Calu3 (cell line): ENCODE measurements at places on chromosomes 3 and 15. TPM values are rescaled to one million over a fixed set of nuclear protein-coding genes. Genes with fewer than 3 reads are reported as not detected.

- no peak for DNase-seq
These were observed 73.9 kb upstream of the OXTR start for GRCh38 chr3:8843347-8843746.

- DNase-seq: no peak
These were observed 13.5 kb upstream of the TSC22D2 start for GRCh38 chr3:150394606-150395005.

DNA sequence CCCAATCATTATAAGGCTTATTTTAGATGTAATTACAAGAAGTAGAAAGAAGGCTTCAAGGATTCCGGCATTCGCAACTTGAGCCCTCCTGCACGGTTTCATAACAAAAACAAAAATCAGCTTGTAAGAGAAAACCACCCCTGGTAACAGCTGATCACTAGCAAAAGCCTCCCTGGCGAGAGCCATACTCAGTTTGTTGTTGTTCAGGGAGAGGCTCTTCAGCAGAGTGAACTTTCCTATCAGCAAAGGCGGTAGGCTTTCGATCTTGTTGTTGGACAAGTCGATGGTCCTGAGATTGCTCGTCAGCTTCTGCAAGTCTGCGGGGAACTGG lies 710 bp downstream of the LRRC57 start:
- no peak for DNase-seq

DNA sequence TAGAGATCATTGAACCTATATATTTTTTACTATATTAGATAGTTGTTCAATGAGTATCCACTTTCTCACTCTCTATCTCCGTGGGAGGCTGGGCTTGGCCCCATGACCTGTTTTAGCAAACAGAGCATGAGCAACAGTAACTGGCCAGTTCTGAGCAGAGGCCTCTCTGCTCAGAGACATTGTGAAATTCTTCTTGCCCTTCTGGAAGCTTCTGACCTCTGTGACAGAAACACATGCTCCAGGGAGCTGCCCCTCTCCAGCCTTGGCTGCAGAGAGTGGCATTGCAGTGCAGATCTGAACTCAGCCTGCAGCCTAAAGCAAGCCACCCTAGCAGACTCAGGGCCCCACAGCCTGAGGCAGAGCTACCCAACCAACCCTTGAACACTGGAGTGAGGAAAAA lies 20.5 kb downstream of the FAM240A start:
- DNase-seq: no peak

DNA sequence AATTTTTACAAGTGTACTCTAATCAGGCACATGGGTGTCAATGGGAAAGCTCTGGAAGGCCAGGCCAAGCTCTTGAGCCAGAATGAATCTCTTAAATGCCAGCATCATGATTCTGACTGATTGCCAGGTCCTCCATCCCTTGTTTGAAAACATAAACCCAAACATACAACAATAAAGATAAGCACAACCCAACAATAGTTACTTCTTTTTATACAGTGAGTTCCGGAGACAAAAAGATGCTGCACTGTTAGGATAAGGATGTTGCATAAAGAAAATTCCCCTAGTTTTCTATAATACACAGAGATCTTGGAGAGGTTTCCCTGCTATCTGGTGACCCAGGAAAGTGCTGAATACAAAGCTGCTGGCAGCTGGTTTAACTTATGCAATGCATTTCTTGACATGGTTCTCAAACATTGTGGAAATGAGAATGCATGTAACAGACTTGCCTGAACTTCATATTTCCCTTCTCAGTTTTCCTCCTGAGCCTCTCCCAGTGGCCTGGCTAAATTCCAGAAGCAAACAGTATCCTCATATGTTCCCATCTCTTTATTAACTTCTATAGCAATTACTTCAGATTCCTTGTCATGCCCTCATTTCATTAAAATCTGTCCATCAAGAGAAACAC lies 180.1 kb upstream of the PRICKLE2 start:
- no peak for DNase-seq

DNA sequence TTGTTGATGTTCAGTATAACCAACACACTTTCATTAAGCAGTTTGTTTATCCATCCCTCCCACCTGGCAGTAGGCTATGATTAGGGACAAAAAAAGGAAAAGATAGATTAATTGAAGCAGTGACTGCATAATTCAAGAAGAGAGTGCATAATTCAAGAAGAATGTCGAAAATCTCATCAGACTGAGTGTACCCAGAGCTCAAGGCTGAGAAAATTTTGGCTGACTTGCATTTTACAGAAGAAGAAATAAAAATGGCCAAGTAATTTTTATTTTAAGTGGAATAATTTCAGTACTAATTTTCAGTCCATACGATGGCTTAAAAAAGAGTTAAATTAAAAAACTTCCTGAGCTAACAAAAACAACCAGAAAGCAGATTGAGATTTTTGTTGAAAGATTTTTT lies 145.4 kb upstream of the LRRFIP2 start:
- DNase-seq: no peak

- DNase-seq: no peak
These were observed 23.8 kb upstream of the RPL29 start for GRCh38 chr3:52019352-52020080.

DNA sequence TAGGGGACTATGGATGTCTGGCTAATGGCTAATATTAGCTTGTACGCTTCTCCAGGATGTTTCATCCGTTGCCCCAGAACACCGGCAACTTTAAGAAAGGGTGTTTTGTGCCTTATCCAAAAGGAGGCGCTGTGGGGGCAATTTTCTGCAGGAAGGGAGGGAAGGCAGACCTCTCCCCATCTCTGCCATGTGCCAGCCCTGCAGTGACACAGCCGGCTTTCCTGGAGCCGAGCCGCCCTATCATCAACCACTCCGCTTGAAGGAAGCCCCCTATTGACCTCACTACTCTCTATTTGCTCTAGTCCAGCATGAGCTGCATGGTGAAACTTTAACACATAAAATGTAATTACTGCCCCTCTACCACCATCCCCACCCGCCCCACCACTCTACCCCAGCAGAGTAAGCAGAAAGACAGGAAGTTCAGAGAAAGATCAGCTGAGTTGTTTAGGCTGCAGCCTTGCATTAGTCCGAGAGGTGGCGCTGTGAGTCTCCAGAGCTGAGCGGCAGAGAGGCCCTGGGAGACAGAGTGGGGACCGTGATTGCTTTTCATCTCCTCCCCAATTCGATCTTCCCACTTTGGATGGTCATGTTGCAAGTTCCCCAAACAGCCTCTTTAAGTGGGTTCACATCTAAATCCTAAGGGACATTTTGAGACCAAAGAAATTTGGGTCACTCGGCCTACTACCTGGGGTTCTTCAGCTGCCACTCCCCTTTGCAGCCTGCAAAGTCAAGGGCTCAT lies 24.5 kb upstream of the RAD18 start:
- DNase-seq: peak; percentile 56

- no peak for DNase-seq
These were observed 7.6 kb downstream of the NIPA2 start for GRCh38 chr15:22846073-22846472.

DNA sequence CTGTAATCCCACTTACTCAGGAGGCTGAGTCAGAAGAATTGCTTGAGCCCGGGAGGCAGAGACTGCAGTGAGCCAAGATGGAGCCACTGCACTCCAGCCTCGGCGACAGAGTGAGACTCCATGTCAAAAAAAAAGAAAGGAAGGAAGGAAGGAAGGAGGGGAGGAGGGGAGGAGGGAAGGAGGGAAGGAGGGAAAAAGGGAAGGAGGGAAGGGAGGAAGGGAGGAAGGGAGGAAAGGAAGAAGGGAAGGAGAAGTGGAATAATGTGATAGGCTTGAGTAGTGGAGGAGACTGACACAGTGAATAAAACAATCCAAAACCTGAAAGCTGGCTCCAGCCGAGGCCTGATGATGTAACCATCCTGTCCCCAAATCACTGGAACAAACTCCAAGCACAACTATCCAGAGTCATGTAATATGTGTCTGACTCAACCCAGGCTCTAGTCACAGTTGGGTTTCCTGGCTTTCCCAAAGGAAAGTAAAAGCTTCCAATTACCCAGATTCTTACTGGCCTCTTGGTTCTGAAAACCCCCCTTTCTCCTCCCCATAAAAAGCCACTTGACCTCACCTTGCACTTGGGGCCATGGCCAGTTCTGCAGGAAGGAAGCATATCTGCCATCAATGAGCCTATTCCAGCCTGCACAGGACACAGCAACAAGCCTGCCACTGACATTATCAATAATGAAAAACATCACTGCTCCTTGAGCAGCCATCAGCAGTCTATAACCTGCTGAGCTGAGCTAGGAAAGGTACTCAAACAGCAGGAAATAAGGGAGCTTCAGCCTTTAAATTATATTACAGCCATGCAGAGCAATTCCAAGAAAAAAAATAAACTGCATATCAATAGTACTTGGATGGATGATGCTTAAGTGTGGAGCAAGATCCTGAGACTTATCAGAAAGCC lies 48.3 kb downstream of the MB21D2 start:
- no peak for DNase-seq

DNA sequence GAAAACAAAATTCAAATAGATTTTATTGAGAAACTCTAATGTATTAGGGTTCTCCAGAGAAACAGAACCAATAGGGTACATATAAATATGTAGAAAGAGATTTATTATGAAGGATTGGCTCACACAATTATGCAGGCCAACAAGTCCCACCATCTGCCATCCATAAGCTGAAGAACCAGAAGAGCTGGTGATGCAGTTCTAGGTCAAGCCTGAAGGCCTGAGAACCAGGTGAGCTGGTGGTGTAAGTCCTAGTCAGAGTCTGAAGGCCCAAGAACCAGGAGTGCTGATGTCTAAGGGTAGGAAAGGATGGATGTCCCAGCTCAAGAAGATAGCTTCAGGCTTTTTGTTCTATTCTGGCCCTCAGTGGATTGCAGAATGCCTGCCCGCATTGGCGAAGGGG lies 2.6 kb upstream of the NFKBIZ start:
- no peak for DNase-seq

GRCh38 chr3:14574183-14574582 lies 34.0 kb upstream of the GRIP2 start:
- DNase-seq: no peak

DNA sequence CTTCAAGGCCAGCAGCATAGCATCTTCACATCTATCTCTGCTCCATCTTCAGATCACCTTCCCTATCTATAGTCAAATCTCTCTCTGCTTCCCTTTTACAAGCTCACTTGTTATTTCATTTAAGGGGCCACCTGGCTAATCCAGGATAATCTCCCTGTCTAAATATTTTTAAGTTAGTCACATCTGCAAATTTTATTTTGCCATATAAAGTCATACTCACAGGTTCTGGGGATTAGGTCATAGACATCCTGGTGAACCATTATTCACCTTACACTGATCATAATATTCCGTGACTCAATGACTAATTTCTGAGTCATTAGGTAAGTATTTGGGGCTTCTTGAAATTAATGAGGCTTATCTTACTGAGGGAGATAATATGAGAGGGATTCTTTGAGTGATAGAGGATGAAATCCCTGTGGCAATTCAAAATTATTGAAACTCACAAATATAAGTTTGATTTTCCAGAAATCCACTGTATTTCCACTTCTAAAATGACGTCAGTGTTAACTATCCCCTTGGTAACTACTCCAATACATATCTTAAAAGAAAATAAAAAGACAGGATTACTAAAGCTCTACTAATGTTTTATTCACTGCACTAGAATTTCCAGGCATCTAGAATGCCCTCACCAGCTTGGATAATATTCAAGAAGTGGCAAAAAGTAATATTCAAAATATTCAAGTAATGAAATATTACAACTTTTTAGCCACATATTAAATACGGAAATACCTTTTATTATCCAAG lies 93.7 kb upstream of the RBMS3 start:
- DNase-seq: no peak

DNA sequence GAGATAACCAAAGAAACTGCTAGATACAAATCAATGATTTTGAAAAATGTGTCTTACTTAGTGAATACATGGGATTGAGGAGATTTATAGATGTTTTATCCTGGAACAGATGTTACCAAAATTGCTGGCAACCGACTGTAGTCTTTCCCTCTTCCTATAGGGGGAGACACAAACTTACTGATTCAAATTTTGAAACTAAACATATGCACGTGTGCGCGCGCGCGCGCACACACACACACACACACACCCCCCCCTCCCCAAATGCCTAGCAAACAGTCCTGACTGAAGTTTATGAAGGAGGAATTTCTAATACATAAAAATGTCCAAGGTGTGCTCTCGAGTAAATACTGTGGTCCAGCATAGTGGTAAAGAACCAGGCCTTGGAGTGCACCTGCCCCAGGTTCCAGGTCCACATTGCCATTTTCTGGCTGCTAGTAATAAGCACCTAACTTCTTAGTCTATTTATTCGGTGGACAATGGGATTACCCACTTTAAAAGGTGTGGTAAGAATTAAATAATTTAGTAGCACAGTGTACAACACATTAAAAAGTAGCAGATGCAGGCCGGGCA lies 18.5 kb upstream of the C3orf62 start:
- DNase-seq: no peak

DNA sequence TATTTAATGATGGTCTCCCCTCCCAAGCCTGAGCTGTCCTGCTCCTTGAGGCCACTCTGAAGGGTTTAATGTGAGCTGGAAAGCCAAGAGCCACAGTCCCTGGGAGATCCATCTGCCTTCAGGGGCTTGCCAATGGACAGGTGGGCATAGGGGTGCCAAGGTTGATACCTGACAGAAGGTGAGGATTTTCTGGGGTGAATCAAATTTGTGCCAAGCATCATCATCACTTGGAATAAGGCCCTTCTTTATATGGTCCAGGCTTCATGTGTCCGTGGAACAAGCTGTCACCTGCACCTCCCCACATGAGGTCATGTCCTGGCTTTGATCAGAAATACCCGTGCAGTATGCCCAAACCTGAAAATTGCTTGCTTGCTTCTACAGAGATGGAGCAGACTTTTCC lies 71.9 kb upstream of the CTNNB1 start:
- DNase-seq: no peak

GRCh38 chr3:37772773-37773354 lies 88.8 kb upstream of the CTDSPL start:
- no peak for DNase-seq

- no peak for DNase-seq
These were observed 792.3 kb downstream of the AGBL1 start for GRCh38 chr15:86871964-86872363.

DNA sequence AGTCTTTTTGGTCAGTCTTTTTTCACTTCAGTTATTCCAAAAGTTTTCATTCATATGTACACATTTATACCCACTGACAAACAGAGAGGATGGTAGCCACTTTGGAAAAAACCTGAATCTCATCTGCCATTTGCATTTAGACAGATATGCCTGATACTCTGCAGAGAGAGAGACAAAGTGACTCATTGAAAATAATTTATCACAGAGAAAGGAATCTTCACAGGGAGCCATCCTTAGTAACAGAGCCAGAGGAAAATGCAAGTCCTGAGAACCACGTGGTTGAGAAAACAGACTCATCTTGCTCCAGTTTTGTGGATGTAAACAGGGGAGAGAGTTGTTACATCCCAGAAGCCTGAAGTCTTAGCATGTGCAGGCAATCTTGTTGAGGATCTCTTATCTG lies 28.2 kb upstream of the PLAAT1 start:
- no peak for DNase-seq

GRCh38 chr3:100108464-100109079 lies 5.7 kb downstream of the FILIP1L start:
- no peak for DNase-seq

DYNLT2B gene
- total RNA-seq: 7.8 and 10.8 TPM in 2 replicates

GOLGA8T gene
- total RNA-seq: not detected in 2 replicates

ZNF502 gene
- total RNA-seq: 0.99 and 1.8 TPM in 2 replicates

TRH gene
- not detected in 2 replicates for total RNA-seq

GABRR3 gene
- not detected in 2 replicates for total RNA-seq

RETNLB gene
- total RNA-seq: not detected in 2 replicates

GOLGA8N gene
- 0.45 and 0.51 TPM in 2 replicates for total RNA-seq

LYSMD2 gene
- total RNA-seq: 14.3 TPM in 2 replicates

FBXO40 gene
- total RNA-seq: not detected in 2 replicates

RNF168 gene
- total RNA-seq: 26.4 and 29.2 TPM in 2 replicates
